ENCODE measurements at places on chromosomes 1 and 21. TPM values are rescaled to one million over a fixed set of nuclear protein-coding genes. Genes with fewer than 3 reads are reported as not detected.

GPR52 gene
- total RNA-seq = 0.58 TPM

VCAM1 gene
- 25.7 TPM for total RNA-seq

F13B gene
- not detected for total RNA-seq

ELF3 gene
- total RNA-seq = 0.17 TPM

OVAAL gene
- not detected for total RNA-seq

MXRA8 gene
- 71.7 TPM for total RNA-seq

NHLH2 gene
- not detected for total RNA-seq

GREM2 gene
- total RNA-seq = 2.8 TPM

All from esophagus muscularis mucosa (tissue), 4 donors.